ENCODE measurements at places on chromosomes 2 and 18. TPM values are rescaled to one million over a fixed set of nuclear protein-coding genes. Genes with fewer than 3 reads are reported as not detected.

Gene PLB1
- 2.4 TPM for polyA plus RNA-seq

Gene GDF7
- polyA plus RNA-seq = 0.25 TPM

Gene KIF3C
- polyA plus RNA-seq = 9.5 TPM

Gene ANKRD30B
- not detected for polyA plus RNA-seq

Gene EDAR
- polyA plus RNA-seq = not detected

Gene SCN7A
- 46.2 TPM for polyA plus RNA-seq

Gene ADRA2B
- 2.7 TPM for polyA plus RNA-seq

Gene ARID5A
- polyA plus RNA-seq = 38.2 TPM

Gene FIGN
- polyA plus RNA-seq = 0.99 TPM

Gene DPP10
- 0.15 TPM for polyA plus RNA-seq

Gene ACKR3
- 22.4 TPM for polyA plus RNA-seq

Gene ASPRV1
- 3.4 TPM for polyA plus RNA-seq

Gene CDH2
- polyA plus RNA-seq = 3.1 TPM

Gene WDR33
- 28.3 TPM for polyA plus RNA-seq

Gene TMEM214
- polyA plus RNA-seq = 57.7 TPM

Gene SMAD4
- polyA plus RNA-seq = 86.1 TPM

Gene PAX3
- 0.44 TPM for polyA plus RNA-seq

Gene MAL
- 5.2 TPM for polyA plus RNA-seq

Gene PROKR1
- 2.1 TPM for polyA plus RNA-seq

Gene ATP8B1
- 4.5 TPM for polyA plus RNA-seq

Gene OXER1
- polyA plus RNA-seq = 7.0 TPM

Gene SCN9A
- 5.5 TPM for polyA plus RNA-seq

Gene ACMSD
- 0.34 TPM for polyA plus RNA-seq

Gene DYNAP
- not detected for polyA plus RNA-seq

Gene STK16
- polyA plus RNA-seq = 17.6 TPM

Gene CFAP210
- polyA plus RNA-seq = not detected

Gene DQX1
- polyA plus RNA-seq = 0.25 TPM

Gene XPO1
- polyA plus RNA-seq = 150 TPM

Gene C2orf72
- polyA plus RNA-seq = 0.31 TPM

Gene NEB
- polyA plus RNA-seq = 1,512 TPM

Gene SERPINB10
- 0.15 TPM for polyA plus RNA-seq

Gene PROM2
- polyA plus RNA-seq = 1.4 TPM

Gene SLC20A1
- 23.6 TPM for polyA plus RNA-seq

Gene RFX8
- polyA plus RNA-seq = 1.9 TPM

Gene RAMP1
- 55.1 TPM for polyA plus RNA-seq

Gene CD8B
- polyA plus RNA-seq = 0.28 TPM

Gene MEP1B
- not detected for polyA plus RNA-seq

Gene HTR2B
- polyA plus RNA-seq = 0.35 TPM

Data from hindlimb muscle (tissue), 1 donor.